Central memory CD8-positive, alpha-beta T cell (primary cell): ENCODE measurements at places on chromosomes 13 and 19.

- H3K4me1 ChIP-seq: no peaks in the 10 kb centered on the region
- no peak overlapping the region for H3K27ac ChIP-seq
- DNase-seq: no peak
- no peak overlapping the region for H3K4me3 ChIP-seq
- peaks cover 10% of the 10 kb centered on the region for H3K27me3 ChIP-seq
- no peaks in the 10 kb centered on the region for H3K36me3 ChIP-seq
Measured at GRCh38 chr13:111518161-111518792, 197.8 kb downstream of the TEX29 start.

GRCh38 chr13:32893176-32893575 lies 123.0 kb upstream of the KL start:
- no peak overlapping the region for H3K4me3 ChIP-seq
- H3K27ac ChIP-seq: no peak overlapping the region
- no peaks in the 10 kb centered on the region for H3K27me3 ChIP-seq
- H3K4me1 ChIP-seq: no peaks in the 10 kb centered on the region
- no peak for DNase-seq

DNA sequence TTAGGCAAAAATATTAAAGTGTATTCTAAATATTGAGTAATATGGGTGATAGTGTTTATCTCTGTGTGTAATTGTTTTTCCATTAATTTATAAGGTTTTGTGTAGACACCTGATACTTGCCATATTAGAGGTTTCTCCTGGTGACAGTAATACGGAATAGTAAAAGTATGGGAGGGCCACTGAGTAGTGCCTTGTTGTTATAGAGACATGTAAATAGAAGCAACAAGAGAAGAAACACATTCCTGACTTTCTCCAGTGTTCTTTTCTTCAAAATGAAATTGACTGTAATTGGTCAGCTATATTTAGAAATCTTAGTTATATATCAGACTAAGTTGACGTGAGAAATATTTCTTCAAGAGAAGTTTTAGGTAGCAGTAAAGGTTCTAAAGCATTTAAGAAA lies 18.5 kb downstream of the RNASEH2B start:
- no peak overlapping the region for H3K4me3 ChIP-seq
- peaks cover 31% of the 10 kb centered on the region for H3K4me1 ChIP-seq
- H3K27me3 ChIP-seq: no peaks in the 10 kb centered on the region
- H3K27ac ChIP-seq: peak overlapping the region; percentile 49

DNA sequence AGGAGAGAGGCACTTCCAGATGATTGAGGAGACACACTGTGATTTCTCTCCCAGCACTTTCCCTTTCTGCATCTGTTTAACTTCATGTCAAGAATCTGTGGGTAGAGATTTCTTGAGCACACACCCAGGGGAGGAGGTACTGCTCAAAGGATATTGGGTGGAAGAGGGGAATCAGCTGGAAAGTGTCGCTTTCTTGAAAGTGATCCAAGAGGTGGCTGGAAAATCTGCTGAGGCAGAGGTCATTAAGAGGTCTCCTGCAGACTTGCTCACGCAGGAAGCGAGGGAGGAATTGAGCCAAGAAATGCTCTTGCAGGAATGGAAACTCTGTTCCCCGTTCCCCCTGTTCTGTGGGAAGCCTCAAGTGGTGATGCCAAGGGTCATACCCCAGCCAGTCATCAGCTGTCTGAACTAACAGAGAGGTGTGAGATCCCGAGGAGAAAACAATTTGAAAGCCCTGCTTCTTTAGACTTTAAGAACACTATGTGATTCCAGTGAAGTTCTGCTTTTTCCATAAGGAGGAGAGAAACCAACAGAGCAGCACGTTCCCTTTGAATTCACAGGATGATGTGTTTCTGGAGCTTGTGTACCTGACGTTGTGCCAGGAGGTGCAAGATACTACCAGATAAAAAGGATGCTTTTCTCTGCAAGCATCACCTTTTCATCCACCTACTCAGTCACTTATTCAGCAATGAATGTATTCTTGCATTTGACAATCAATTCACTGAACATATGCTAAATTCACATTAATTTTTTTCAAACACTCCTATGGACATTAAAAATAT lies 163.4 kb upstream of the GPR12 start:
- H3K36me3 ChIP-seq: no peaks in the 10 kb centered on the region
- no peak overlapping the region for H3K4me3 ChIP-seq
- DNase-seq: no peak
- no peaks in the 10 kb centered on the region for H3K4me1 ChIP-seq
- no peak overlapping the region for H3K27ac ChIP-seq
- peaks cover 81% of the 10 kb centered on the region for H3K27me3 ChIP-seq

- H3K36me3 ChIP-seq: peaks cover 77% of the 10 kb centered on the region
- no peak overlapping the region for H3K27ac ChIP-seq
- no peaks in the 10 kb centered on the region for H3K27me3 ChIP-seq
- DNase-seq: no peak
- peaks cover 10% of the 10 kb centered on the region for H3K4me1 ChIP-seq
- no peak overlapping the region for H3K4me3 ChIP-seq
Measured at GRCh38 chr19:52221831-52222375, 32.1 kb downstream of the PPP2R1A start.
